Amniotic stem cell (primary cell): ENCODE measurements at places on chromosomes 1 and 21.

GRCh38 chr21:38774152-38774551 lies 31.6 kb upstream of the ETS2 start:
- DNase-seq, result no peak

DNA sequence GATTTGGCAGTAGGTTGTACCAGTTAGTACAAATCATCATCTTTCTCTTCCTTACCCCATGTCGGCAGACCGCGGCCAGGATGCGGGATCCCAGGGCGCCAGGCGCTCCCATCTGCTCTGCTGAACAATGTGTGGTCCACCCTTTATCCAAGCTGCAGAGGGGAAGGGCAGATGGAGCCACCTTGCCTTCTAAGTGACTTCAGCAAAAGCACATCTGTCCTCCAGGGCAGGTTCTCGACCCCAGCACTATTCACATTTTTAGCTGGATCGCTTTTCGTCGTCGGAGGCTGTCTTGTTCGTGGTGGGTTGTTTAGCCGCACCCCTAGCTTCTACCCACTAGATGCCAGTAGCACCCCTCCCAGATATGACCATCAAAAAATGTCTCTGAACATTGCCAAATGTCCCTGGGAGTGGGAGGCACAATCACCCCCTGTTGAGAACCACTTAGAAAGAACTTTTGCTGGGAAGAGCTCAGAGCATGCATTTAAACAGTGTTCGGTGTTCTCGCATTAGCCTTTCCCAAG lies 58.1 kb upstream of the SIM2 start:
- DNase-seq, result no peak

DNA sequence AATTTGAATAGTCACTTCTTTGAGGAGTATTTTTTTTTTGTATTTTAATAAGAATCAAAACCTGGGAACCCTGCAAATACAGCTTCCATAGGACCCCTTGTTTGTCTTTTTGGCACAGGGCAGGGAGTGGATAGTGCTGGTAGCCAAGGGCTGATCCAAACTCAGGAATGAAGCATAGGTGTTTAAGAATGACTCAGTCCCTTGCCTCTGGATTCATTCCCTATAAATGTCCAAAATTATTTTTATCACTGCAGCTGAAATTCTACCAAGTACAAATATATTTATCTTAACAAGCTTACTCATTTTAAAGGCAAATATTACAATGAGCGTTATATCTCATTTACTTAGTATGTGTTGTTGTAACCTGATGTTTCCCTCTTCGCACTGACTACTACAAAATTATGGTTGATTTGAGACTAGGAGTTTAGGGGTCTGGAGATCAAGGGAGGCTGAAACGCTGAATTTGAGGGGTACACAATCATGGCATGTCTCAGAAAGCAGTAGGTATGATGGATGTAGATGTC lies 278.6 kb upstream of the LYPLAL1 start:
- no peak for DNase-seq

GRCh38 chr1:243495442-243496186 lies 239.8 kb downstream of the SDCCAG8 start:
- DNase-seq, result no peak

DNA sequence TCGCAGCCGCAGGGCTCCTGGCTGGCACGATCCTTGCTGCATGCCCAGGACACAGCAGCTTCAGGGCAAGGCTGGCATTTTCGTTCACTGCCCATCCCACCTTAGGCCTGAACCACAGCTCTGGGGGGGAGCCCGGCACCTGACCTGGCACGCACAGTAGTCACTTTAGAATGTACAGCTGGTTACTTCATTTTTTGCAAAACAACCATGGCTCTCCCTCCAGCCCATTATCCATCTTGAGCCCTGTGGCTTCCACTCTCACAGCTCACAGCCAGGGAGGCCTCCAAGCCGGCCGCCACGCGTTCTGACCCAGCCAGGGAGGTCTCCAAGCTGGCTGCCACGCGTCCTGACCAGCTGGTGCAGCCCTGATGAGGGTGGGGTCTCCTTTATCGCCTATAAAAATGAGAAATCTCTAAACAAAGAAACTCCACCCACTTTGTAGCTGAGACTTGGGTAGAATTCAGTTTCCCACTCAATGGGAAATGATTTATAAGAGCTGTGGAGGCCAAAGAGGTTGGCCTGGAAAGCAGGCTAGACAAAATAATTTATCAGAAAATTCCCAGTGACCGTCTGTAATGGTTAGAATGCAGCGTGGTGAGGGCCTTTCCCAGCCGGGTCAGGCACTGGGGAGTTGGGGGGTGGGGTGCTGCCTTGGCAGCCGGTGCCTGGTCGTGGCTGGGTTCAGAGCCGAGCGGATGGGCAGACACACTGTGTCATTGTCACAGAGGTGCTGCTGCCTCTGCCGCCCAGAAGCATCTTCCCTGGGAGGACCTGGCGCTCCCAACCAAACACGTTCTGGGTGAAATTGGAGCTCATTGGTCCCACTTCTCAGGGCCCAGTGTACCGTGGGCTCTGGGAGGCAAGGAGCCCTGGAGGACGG lies 54.6 kb upstream of the ACTRT2 start:
- no peak for DNase-seq

DNA sequence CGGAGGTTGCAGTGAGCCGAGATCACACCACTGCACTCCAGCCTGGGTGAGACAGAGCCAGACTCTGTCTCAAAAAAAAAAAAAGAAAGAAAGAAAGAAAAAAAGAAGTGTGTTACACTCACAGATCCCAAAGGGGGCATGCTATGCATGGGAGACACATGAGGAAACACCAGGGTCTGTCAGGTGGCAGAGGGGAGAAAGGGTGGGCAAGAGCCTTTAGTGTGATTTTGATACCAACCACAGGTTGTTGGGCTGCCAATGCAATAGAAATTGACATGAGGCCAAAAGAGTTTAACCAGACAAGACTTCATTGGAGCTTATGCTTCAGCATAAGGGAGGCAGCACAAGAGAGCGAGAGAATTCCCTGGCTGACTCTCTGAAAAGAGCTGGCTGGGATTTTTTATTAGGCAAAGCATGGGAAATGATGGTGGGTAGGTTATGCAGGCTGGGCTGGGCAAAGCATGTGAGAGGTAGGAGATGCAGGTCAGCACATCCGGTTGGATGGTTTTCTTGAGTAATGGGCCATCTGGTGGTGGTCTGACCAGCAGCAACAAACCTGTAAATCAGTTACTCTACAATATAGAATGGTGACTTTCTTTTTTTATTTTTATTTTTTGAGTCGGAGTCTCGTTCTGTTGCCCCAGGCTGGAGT lies 11.7 kb upstream of the EXTL1 start:
- DNase-seq, result no peak

- DNase-seq, result no peak
Observed at GRCh38 chr1:212496682-212497081, 64.0 kb downstream of the NENF start.
